ENCODE measurements at places on chromosomes 7 and 10. TPM values are rescaled to one million over a fixed set of nuclear protein-coding genes. Genes with fewer than 3 reads are reported as not detected.

The KIAA1217 gene
- total RNA-seq: 45.8 TPM

The TMEM229A gene
- total RNA-seq: not detected

The GPRIN2 gene
- not detected for total RNA-seq

The TMEM26 gene
- total RNA-seq: 1.4 TPM

The GDF2 gene
- not detected for total RNA-seq

The TRIM50 gene
- not detected for total RNA-seq

The TBC1D12 gene
- total RNA-seq: 29.5 TPM

The TLX1 gene
- total RNA-seq: not detected

The NOD1 gene
- total RNA-seq: 27.2 TPM

The CNPY1 gene
- total RNA-seq: not detected

The COL1A2 gene
- 361 TPM for total RNA-seq

The PTPRZ1 gene
- total RNA-seq: 0.32 TPM

The TMEM178B gene
- 0.50 TPM for total RNA-seq

The FBXL15 gene
- total RNA-seq: 11.7 TPM

The FAM25C gene
- not detected for total RNA-seq

The PARP12 gene
- total RNA-seq: 15.6 TPM

The SNCG gene
- 252 TPM for total RNA-seq

- DNase-seq: no peak
Measured at GRCh38 chr10:111506266-111507034, 429.6 kb downstream of the ADRA2A start.

DNA sequence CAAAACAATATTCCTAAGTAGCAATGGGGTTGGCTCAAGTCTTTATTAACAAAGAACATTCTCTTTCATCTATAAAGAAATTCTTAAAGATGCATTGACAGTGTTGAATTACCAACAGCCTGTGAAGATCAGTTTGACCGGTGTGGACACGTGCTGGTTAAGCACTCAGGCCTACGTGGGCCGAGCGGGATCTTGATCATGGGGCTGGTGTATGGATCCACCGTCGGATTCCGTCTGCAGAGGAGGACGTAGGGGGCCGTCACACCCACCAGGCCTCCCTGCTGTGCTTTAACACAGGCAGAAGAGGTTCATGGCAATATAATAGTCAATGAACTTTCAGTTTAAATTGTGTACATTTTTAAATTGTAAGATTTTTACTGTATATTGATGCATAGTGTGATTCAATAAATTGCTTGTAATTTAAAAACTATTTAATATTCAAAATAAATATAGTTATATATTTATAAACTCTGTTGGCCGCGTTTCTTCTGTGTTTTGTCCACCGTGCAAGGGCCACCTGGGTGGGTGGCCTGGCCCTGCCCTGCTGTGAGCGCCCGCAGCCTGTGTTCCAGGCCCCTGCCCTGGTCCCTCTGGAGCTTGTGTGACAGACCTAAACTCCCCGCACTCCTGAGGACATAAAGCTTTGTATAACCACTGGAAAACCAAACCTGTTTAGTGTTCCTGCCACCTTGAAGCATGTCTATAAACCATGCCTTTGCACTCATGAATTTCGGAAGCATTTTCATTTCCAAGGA, 1.9 kb upstream of the BHLHA15 start:
- DNase-seq: no peak

DNA sequence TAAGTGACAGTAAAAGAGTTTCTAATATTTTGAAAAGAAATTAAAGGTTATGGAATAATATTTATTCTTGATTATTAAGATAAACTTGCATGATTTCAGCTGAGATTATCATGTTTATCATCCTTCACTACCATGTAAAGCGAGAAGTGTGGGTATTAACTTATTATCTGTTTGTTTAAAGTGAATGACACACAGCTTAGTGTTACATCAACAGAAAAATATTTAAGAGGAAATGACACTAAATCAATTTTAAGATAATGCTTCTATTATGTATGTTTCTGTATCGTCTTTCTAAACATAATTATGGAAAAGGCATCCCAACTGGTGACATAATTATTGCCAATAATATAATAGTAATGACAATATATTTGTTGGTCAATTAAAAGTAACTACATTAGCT, 213.1 kb downstream of the PCDH15 start:
- no peak for DNase-seq

DNA sequence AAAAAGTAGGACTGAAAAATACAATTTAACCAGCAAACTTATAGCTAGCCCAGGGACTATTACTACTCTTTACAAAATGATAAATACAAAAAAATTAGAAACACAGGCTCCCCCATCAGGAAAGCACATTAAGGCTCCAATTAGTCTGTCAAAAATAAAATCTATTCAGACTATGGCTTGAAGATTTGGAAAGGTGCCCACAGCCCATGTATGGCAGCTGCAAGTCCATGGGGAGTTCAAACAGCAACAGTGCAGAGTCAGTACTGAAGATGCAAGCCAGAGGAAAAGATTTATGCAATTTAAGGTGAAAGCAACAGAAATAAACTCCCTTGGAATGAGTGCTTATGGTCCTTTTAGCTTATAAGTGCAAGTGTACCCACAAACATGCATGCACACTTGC, 29.7 kb downstream of the IMMP2L start:
- no peak for DNase-seq

DNA sequence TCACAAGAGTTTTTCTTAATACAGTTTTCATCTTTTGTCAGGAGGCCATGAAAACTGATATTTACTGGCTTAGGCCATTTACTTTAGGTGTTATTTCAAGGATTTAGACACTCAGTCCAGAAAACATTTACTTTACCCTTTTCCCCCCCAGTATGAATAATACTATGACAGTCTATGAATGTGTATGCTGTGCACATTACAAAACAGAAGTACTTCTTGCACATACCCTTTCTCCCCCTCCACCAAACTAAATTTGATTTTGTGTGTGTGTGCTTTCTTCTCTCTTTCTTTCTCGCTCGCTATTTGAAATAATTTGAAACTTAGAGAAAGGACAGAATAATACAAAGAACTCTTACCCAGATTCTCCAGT, 41.3 kb downstream of the RBM33 start:
- DNase-seq: no peak

- DNase-seq: no peak
Measured at GRCh38 chr10:128499956-128500355, 373.7 kb upstream of the MKI67 start.

GRCh38 chr10:5890452-5890915, 441 bp downstream of the FBH1 start:
- DNase-seq: no peak

DNA sequence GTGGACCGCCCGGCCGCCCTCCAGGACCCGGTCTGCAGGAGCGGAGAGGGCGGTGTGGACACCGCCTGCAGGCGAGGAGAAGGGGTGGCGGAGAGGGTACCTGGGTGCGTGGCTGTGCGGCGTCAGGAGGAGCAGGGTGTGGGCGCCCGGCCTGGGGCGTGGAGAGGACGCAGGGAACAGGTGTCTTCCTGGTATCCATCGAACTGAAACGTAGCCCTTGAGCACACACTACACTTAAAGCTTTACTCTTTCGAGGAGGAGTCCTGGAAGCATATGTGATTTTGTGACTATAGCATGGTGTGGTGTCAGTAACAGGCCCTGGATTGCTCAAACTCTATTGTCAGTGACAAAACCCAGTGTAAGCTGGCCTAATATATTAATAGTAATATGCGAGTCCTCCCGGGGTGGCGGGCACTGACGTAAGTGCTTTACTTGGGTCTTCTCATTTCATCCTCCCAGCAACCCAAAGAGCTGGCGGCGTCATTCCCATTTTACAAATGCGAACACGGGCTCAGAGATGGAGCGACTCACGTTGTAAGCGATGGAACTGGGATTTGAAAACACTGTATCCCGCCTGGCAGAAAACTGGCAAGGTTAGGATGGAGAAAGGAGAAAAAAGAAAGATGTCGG, 508 bp upstream of the TECPR1 start:
- no peak for DNase-seq

GRCh38 chr10:30857803-30858202, 173.9 kb downstream of the ZNF438 start:
- no peak for DNase-seq

DNA sequence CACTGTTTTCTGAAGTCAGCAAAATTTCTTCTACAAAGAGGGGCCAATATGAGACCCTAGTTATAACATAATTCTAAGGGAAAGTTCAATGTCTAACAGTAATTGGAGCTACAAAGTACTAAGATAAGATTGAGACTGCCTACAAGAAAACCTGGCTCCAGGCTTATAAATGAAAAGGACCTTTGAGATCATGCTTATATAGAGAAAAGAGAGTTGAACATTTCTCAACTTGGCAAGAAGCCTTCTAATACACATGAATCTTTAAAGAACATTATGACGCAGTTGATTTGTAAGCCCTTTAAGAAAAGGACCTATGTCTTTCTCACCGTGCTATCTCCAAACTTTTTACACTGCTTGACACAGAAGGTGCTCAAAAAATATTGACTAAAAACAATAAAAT, 87.9 kb downstream of the TPK1 start:
- no peak for DNase-seq

GRCh38 chr7:36651404-36651803, 72.9 kb downstream of the AOAH start:
- DNase-seq: no peak

DNA sequence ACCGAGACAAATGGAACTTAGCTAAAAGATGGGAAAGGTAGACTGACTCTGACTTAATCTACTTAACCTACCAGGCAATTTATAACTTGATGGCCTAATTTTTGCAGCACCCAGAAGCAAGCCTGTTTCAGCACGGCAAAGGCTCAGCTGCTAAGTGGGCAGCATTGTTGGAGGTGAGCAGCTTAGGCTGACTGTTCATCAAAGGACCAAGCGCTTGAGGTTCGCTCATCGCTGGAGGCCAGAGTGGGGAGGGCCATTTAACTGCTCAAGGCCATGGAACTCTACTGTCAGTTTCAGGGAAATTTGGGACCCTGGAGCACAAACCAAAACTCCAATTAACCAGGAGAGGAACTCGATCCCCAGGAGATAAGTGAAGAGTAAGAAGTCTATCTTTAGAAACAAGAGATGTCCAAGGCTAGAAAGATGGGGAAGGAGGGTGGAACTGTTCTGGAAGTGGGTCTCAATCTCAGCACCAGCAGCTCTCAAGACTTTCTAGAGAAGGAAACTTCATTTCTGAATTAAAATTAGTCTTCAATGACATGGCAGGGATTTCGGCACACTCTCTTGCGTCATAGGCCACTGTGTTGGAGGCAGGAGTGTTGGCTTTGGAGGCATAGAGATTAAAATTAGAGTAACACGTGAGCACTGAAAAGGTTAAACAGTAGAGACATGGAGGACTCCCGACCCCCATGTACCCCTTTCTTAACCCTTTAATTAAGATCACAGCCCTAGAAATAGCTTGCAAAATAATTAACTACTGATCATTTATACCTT, 43.1 kb downstream of the EGFR start:
- no peak for DNase-seq

- DNase-seq: no peak
Measured at GRCh38 chr7:108051454-108051853, 48.5 kb upstream of the LAMB1 start.

DNA sequence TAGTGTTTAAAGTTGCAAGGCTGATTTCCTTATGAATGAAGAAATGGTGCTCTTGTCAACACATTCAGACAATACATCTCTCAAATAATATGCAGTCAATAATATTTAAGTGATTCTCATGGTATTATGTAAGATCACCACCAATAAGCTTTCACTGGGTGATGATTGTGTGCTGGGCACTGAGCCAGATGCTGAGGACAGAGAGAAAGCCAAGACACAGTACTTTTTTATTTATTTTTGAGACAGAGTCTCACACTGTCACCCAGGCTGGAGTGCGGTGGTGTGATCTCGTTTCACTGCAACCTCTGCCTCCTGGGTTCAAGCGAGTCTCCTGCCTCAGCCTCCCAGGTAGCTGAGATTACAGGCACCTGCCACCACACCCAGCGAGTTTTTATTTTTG, 130.6 kb upstream of the LSM8 start:
- DNase-seq: no peak

GRCh38 chr7:79761876-79762429, 308.5 kb upstream of the MAGI2 start:
- DNase-seq: no peak

DNA sequence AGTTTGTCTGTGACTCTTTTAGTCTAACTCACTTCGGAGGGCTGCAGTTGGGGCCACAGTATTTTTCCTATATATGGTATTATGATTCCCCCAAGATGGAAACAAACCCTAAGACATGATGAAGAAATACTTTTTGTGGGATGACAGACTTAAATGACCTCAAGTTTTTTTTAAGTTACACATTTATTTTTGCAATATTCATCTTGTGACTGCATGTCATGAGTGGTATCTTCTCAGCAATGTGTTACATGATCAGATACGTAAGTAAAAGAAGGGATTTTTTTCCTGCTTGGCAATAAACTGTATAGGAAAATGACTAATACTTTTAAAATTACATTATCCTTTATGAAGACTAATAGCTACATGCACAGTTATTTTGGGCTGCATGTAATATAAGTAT, 57.8 kb downstream of the OR13A1 start:
- DNase-seq: no peak

DNA sequence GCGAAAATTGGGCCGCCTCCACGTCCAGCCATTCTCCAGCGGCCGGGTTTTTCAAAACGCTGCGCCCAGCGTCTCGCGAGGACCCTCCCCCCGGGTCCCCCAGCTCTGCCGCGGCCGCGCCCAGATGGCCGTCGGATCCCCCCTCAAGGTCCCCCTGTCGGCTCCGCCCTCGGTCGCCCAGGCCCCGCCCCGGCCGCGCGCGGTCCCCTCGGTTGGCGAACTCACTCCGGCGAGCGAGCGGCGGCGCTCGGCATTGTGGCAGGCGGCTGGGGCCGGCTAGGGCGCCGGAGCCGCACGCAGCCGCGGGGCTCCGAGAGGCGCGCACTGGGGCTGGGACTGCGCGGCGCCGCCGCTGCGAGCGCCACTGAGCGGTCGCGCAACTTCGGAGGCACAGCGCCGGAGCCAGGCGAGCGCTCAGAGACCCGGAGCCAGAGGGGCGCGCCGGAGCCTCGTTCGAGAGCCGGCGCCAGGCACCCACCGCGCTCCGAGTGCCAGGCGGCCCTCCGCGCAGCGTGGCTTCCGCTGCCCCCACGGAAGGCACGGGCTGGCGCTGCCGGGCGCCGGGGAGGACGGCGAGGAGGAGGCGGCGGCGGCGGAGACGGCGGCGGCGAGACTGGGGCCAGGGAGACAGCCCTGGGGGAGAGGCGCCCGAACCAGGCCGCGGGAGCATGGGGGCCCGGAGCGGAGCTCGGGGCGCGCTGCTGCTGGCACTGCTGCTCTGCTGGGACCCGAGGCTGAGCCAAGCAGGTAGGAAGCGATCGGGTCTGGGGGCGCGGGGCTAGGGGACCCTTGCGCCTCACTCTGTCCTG, at the start of gene UNC5B:
UNC5B (plus strand) TSS at position 253 of the 809 bp plus-strand sequence; CDS start at position 669, 416 bp downstream.
- no peak for DNase-seq

DNA sequence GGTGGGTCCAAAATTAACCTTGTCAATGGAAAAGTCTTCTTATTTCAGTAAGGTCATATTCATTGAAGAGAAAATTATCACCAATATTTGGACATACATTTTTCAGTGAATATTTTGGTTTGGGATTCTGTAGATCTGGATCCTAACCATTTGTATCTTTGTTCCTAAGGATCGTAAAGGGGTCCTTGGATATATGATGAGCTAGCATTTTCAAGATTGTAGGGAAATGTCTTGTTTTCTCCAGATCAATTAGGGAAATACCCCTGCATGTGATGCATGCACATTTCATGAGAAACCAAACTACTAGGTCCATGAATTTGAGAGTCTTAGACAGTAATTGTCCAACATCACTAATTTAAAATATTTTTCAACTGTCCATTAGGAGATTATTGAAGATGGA, 18.0 kb downstream of the DNTT start:
- no peak for DNase-seq

GRCh38 chr7:151876899-151877777, at the start of gene PRKAG2:
Gene PRKAG2, minus strand, starts transcription at chr7:151877115. Its CDS starts 495 bp downstream, at chr7:151876620.
- DNase-seq: peak; percentile 46
